ENCODE measurements at places on chromosomes 7 and 10.

GRCh38 chr10:123567984-123568739 lies 98.0 kb upstream of the GPR26 start:
- DNase-seq, result no peak

GRCh38 chr7:84219310-84219709 lies 24.7 kb upstream of the SEMA3A start:
- DNase-seq, result no peak

DNA sequence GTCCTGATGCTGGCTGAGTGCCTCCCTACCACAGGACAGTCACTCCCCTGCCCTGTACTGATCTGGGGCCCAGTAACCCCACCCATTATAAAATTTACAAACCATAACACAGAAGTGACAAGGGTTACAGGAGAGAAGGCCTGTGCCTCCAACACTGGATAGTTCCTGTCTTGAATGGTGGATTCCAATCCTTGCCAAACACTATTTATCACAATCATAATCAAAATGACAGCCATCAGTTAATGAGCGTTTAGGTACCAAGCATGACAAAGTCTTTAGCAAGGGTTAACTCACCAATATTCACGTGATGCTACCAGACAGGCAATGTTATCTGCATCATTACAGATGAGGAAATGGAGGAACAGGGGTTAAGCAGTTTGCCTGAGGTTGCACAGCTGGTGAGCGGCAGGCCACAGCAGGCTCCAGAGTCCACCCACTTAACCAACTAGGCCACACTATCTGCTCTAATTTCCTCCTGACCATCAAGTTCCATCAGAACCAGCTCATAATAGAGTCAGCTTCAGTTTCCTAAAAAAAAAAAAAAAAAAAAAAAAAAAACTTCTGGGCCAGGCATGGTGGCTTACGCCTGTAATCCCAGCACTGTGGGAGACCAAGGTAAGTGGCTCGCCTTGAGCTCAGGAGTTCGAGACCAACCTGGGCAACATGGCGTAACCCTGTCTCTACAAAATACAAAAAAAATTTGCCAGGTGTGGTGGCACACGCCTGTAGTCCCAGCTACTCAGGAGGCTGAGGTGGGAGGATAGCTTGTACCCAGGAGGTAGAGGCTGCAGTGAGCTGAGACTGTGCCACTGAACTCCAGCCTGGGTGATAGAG lies 14.2 kb downstream of the PDLIM1 start:
- peak; percentile 51 for DNase-seq

- DNase-seq, result no peak
Observed at GRCh38 chr7:1689311-1689710, 19.2 kb downstream of the ELFN1 start.

DNA sequence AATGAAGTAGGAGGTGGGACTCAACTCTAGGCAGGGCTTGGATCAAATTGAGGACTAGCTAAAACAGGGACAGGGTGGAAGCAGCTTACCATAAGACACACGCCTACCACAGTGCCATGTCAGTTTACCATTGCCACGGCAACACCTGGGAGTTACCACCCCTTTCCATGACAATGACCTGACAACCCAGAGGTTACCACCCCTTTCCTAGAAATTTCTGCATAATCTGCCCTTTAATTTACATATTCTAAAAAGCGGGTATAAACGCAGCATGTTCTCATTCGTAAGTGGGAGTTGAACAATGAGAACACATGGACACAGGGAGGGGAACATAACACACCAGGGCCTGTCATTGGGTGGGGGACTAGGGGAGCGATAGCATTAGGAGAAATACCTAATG lies 72.7 kb downstream of the GCC1 start:
- DNase-seq, result no peak

DNA sequence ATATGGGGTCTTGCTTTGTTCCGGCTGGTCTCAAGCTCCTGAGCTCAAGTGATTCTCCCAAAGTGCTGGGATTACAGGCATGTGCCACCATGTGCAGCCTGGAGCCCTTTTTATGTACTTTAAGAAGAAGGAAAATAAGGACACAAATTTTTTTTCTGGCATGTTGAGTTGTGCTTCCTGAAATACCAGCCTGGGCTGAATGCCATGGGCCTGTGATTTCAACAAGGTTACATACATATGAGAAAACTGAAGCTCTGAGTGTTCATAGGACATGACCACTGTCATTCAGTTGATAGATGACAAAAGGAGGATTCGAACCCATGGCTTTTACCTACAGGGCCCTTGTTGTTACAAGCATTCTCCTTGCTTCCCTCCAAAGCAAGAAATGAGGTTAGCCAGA lies 36.1 kb downstream of the ST8SIA6 start:
- no peak for DNase-seq

GRCh38 chr10:20990604-20991003 lies 93.5 kb upstream of the NEBL start:
- peak; percentile 69 for DNase-seq

- DNase-seq, result no peak
Observed at GRCh38 chr10:82625512-82626189, 750.7 kb downstream of the NRG3 start.

- no peak for DNase-seq
Observed at GRCh38 chr7:9718071-9718661, 1255.5 kb upstream of the PHF14 start.

DNA sequence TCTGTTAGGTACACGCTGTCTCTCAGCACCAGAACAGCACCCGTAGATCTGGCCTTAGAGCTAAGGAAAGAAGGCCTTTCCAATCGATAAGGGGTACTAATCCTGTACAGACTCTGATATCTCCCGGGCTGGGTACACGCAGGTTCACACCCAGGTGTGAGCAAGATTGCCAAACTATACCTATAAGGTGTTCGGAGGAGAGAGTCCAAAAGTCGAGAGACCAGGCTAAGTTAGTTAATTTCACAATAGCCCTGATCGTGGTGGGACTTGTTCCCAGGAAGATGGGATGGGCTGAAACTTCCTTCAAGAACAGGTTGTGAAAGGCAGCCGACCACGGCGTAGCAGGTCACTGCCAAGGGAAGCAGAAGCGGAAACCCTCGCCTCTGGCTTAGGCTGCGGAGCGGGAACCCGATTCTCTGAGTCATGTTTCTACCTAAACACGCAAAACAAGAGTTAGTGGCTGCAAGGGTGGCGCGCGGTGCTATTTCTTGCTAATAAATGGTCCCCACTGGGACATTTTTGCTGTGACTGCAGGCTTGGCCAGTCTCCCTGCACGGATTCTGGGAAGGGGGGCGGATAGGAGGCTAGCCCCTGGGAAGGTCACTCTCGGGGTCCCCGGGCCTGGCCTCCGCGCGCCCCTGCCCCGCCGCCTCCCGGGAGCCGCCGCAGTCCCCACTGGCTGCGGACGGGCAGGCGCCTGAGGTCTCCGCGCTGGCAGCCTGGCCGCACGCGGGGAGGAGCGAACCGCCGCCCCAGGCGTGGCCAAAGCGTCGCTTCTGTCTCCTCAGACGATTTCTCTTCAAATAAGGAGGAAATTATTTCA lies 75.4 kb upstream of the PDSS1 start:
- no peak for DNase-seq

GRCh38 chr10:51063659-51064535 lies 10.4 kb upstream of the PRKG1 start:
- DNase-seq, result peak; percentile 79

DNA sequence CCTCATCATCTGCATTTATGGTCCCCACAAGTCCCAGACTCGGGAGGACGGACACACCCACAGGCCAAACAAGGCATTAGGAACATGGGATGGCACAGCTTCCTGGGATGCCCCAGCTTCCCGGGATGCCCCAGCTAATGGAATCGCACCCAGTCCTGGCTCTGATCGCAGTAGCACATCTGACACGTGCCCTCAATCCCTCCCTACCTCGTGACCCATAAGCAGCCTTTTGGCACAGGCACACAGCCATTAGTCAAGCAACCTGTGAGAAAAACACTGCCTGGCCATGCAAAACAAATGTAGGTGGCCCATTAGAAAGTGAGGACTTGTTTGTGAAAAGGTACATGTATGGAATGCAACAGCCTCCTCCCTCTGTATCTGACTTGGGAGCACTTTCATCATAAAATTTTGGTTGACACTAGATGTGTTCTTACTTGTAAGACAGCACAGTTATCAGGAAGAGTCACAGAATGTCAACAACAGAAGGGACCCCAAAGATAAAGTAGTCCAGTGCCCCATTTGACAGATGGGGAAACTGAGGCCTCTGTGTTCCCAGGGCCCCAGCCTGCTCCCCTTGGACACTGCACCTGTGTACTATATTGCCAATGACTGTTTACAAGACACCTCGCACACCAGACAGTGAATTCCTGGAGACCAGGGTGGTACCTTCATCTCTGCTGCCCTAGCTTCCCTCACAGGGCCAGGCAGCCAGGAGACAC lies 34.4 kb downstream of the DLG5 start:
- no peak for DNase-seq

- peak; percentile 51 for DNase-seq
Observed at GRCh38 chr10:44927352-44927751, 16.2 kb downstream of the TMEM72 start.

DNA sequence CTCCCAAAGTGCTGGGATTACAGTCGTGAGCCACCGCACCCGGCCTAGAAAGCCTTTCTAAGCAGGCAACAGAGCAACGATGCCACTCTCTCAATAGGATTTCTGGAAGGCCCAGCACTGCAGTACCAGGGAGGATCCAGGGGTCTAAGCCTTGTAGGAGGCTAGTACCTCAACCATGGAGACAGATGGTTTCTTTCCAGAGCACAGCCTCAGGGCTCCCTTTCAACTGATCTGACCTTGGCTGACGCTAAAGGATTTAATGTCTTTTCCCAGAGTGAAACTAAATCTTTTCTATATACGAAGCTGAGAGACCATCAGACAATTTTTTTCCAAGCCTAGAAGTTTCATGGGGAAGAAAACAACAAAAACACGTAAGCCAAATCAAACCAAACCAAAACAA lies 78.0 kb downstream of the WDR11 start:
- no peak for DNase-seq

- no peak for DNase-seq
Observed at GRCh38 chr7:51027935-51028830, 245.5 kb upstream of the GRB10 start.
